ENCODE measurements at places on chromosomes 11 and 22.

DNA sequence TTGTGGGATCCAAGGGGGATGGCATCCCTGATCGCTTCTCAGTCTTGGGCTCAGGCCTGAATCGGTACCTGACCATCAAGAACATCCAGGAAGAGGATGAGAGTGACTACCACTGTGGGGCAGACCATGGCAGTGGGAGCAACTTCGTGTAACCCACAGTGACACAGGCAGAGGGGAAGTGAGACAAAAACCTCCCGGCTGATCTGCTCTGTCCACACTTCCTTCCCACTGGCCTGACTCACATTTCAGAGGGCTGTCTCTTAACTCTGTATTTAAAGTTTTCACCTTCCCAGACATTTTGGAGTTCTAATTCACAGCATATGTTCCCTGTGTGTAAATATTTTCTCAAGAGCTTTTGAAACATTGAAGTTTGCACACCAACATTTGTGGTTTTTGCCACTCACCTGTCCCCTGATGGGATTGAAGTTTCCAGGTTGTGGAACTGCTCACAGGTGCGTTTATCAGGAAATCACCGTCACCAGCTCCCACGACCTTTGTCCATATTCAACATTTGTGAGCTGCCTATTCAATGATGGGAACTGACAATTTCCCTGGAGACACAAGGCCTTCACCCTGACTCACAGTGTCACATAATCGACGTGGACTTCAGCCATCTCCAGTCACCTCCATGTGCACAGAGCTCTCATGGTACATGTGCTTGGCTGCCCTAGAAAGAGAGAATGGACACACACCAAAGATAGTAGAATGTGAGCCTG, 99.2 kb downstream of the VPREB1 start:
- no peak for DNase-seq

DNA sequence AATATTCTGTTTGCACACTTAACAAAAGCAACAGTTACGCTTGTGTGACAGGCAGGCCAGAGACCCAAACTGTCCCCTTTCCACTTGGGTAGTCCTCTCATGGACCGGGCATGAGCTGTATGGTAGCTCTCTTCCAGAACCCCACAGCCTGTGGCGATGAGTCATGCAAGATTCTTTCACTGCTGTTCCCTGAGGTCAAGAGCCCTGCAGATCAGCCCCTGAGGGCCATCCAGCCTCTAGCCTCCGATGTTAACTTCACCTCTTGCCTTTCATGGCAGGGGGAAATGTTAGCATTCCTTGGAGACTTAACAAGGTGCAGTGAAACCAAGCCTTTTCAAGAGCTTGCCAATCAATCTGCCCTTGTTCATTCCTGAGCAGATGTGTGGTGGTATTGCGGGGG, 63.2 kb upstream of the DEUP1 start:
- DNase-seq, result no peak

- no peak for DNase-seq
Measured at GRCh38 chr11:28017816-28018215, 90.1 kb downstream of the KIF18A start.

GRCh38 chr22:45576273-45576625, 73.6 kb downstream of the FBLN1 start:
- no peak for DNase-seq

DNA sequence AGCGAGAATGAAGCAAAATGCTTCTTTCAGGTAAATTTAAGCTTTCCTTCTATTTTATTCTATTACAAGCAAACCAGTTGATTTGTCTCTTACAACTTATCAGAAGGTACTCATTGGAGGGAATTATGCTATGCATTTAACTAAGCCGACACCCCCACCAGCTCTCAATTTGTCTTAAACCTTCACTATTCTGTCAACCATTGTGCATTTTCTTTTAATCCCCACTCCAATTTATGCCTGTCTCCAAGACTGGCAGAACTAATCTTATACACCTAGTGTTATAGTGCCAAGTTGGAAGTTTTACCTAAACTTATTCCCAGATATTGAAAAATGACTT, 12.5 kb downstream of the TAF1D start:
- no peak for DNase-seq

DNA sequence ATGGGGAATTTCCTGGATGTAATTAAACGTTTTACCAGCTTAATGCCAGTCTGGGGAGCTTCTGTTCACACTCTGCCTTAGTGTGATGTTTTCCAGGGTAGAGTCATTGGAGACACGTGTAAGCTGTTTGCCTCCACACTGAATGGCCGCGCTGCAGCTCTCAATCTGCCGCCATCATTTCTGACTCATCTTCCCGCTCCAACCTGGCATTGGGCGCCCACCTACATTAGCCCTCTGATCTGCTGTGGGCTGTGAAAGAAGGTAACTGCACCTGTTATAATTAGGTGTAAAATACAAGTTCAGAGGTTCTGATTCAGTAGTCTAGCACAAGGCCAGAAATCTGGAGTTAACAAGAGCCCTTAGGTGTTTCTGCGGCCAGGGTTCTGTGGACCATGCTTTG, 54.6 kb downstream of the MN1 start:
- DNase-seq, result no peak

GRCh38 chr11:123754101-123754568, at the start of gene OR6X1:
Gene OR6X1, minus strand, starts transcription at chr11:123754518. Its CDS starts 0 bp downstream, at chr11:123754518.
- DNase-seq, result no peak

- no peak for DNase-seq
Measured at GRCh38 chr11:122720107-122720881, 64.8 kb downstream of the UBASH3B start.

GRCh38 chr11:93905384-93905783, 55.0 kb upstream of the VSTM5 start:
- no peak for DNase-seq

DNA sequence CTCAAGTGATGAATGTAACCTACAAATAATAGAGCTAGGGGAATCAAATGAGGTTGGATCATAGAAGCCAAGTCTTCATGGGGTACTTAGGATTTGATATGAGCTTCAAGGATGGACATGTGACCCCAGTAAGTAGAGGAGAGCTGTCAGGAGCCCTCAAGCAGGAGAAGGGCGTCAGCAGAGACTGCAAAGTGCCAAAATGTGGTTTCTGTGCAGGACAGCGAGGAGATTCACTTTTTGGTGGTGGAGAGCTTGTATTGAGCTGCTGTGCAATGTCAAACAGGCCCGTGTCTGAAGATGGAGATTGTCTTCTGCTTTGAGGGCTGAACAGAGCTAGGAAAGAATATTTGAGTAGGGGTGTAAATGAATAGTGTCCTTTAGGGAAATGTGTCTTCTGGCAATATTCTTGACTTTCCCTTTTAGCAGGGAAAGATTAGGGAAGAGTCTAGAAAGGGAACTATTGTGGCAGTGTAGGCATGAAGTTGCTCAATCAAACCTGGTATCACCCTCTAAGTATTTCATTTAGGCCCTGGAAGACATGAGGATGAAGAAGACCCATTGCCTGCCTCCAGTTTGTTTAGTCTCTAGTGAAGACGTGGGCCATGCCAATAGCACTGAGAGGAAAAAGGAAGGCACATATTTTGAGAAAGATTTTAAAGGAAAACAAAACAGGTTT, 31.2 kb upstream of the SORL1-AS1 start:
- no peak for DNase-seq

DNA sequence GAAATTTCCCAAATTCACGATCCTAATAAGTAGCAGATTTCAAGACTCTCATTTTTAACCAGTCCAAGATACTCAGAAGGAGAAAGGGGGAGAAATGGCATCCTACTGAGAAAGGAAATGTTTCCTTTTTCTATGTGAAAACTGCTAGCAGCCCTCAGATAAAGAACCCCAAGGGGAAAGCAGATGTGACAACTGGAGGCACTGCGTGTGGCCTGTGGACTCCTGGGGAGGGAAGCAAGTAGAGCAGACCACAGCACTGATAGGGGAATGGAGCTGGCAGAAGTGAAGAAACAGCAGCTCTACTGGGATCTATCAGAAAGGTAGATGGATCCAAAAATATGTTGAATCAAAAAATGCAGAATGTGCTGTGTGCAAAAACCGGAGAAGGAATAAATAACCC, 239.7 kb upstream of the API5 start:
- peak; percentile 9 for DNase-seq

GRCh38 chr11:20654038-20654437, 15.3 kb upstream of the NELL1 start:
- DNase-seq, result no peak
